ENCODE measurements at places on chromosomes 4 and X.
A peak's percentile ranks its signal among the peaks of the same experiment; 100 is the strongest.

GRCh38 chrX:17964871-17965270 is 103.8 kb upstream of the RAI2 start:
- no peak overlapping the region for H3K27ac ChIP-seq
- no peaks in the 10 kb centered on the region for H3K36me3 ChIP-seq
- no peak for DNase-seq
- H3K27me3 ChIP-seq: no peaks in the 10 kb centered on the region
- H3K4me1 ChIP-seq: no peaks in the 10 kb centered on the region

GRCh38 chr4:74293558-74293957 is 14.7 kb upstream of the EPGN start:
- H3K27ac ChIP-seq: no peak overlapping the region
- no peak for DNase-seq
- H3K4me1 ChIP-seq: no peaks in the 10 kb centered on the region
- H3K4me3 ChIP-seq: no peak overlapping the region

DNA sequence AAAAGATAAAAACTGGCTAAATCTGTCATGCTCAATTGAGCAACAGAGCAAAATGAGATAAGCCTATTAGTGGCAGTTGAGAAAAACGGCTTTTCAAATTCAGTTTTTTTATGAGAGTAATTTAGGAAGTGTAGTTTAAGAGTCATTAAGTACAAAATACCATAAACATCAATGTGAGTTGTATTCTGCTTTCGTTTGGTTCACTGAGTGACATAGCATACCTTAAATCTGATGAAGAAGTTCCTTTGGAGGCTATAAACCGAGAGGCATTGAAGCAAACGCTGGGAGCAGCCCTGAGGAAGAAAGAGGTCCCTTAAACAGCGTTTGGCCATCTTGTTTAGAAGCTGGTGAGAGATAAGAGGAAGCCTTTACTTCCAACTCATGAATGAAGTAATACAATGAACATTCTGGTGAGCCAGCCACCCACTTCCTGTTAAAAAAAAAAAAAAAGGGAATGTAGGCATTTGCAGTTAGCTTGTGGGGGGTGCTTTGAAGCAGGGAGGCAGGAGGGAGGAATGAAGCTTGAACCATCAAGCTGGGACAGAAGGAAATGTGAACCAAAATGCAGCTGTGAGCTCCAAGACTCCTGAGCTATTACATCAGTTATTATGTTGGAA is 132.3 kb downstream of the ZNF330 start:
- no peaks in the 10 kb centered on the region for H3K36me3 ChIP-seq
- peaks cover 7% of the 10 kb centered on the region for H3K4me1 ChIP-seq
- no peak overlapping the region for H3K27ac ChIP-seq
- no peaks in the 10 kb centered on the region for H3K27me3 ChIP-seq
- no peak overlapping the region for H3K4me3 ChIP-seq

- H3K36me3 ChIP-seq: peaks cover 8% of the 10 kb centered on the region
- H3K4me3 ChIP-seq: no peak overlapping the region
- no peak for DNase-seq
- H3K4me1 ChIP-seq: peaks cover 9% of the 10 kb centered on the region
- peaks cover 17% of the 10 kb centered on the region for H3K27me3 ChIP-seq
These were observed 455.5 kb downstream of the STIM2 start for GRCh38 chr4:27316176-27316575.

GRCh38 chr4:110510955-110511544 is 35.1 kb downstream of the ENPEP start:
- peaks cover under 1% of the 10 kb centered on the region for H3K27me3 ChIP-seq
- H3K4me3 ChIP-seq: no peak overlapping the region
- peaks cover 4% of the 10 kb centered on the region for H3K4me1 ChIP-seq

- H3K27me3 ChIP-seq: no peaks in the 10 kb centered on the region
- peak overlapping the region; percentile 86 for H3K4me3 ChIP-seq
- peak; percentile 22 for DNase-seq
- peak overlapping the region; percentile 94 for H3K27ac ChIP-seq
- H3K4me1 ChIP-seq: peaks cover 55% of the 10 kb centered on the region
- no peaks in the 10 kb centered on the region for H3K36me3 ChIP-seq
These were observed 111.3 kb upstream of the LNX1 start for GRCh38 chr4:53702334-53703266.

- H3K4me1 ChIP-seq: peaks cover 15% of the 10 kb centered on the region
- H3K4me3 ChIP-seq: no peak overlapping the region
- no peak for DNase-seq
- no peak overlapping the region for H3K27ac ChIP-seq
These were observed 66.3 kb downstream of the DCUN1D4 start for GRCh38 chr4:51909236-51909703.

DNA sequence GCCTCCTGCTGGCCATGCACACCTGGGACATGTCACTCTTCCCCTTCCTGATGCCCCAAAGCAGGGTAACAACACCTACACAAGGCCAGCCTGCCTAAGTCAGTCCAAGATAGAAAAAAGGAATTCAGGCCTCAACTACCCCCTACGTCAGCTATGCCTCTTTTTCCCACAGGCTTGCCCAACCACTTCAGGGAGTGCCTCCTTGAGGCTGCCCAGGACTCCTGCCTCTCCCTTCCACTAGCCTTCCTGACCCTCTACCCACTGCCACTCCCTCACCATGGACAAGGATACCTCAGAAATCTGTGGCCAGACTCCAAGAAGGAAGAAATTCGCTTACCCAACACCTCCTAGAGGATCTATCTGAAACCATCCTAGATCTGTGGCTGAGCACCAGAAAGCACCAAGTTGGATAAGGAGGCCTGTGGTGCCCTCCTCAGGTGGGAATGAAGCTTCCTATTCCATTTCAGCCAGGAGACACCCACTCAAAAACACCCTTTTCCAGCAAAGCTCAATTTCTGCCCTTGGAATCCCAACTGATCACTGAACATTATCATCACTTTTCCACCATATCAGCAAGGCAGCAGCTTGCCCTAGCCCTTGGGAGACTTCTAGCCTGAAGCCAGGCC is 1.8 kb downstream of the KDM5C start:
- no peaks in the 10 kb centered on the region for H3K27me3 ChIP-seq
- peak overlapping the region; percentile 99 for H3K27ac ChIP-seq
- DNase-seq: no peak

DNA sequence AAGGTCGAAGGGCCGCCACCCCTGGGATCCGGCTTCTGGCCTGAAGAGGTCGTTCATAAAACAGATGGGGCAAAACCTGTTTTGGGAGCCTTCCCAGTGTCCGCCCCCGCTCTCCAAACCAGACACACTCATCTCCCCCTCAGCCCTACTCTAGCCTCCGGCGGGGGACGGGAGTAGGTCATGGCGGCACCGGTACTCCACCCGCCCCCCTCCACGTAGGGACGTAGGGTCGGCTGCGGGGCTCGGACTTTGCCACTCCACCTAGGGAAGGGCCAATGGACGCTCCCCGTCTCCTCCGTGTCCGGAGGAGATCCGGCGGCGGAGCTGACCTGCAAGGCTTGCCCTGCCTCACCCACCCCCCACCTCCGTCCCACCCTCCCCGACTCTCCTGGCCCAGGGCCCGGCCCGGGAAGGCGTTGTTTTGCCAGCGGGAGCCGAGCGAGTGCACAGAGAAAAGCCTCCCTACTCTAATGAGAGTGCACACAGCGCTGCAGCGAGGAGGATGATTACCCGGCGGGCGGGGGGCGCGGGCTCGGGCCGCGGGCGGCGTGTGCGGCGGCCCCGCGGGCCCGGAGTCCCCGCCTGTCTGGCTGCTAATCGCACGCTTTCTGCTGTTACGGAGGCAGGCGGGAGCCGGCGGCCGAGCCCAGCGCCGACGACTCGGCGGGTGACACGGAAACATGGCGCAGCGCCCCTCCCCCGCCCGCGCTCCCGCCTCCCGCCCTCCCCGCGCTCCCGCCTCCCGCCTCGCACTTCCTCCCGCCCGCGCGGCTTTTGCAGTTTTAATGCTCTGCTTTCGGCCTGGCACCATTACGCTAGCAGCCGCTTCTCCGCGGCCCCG is 8.3 kb upstream of the BCOR start:
- DNase-seq: peak; percentile 54
- H3K4me1 ChIP-seq: peaks cover 8% of the 10 kb centered on the region
- H3K27me3 ChIP-seq: no peaks in the 10 kb centered on the region
- H3K36me3 ChIP-seq: no peaks in the 10 kb centered on the region
- peak overlapping the region; percentile 74 for H3K27ac ChIP-seq

DNA sequence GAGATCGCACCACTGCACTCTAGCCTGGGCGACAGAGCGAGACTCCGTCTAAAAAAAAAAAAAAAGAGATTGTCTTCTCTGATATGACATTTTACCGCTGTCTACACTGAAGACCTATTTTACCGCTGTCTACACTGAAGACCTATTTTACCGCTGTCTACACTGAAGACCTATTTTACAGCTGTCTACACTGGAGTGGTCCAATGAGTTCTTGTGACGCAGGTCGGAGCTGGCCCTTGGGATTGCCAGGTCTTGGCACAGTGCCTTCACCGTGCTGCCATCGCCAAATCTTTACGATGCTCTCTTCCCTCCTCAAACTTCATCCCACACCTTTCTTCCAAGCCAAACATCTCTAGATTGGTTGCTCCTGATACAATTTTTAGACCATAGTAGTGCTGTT is 183.1 kb upstream of the FAT1 start:
- H3K27me3 ChIP-seq: no peaks in the 10 kb centered on the region
- no peak overlapping the region for H3K27ac ChIP-seq
- no peak overlapping the region for H3K4me3 ChIP-seq
- no peaks in the 10 kb centered on the region for H3K4me1 ChIP-seq

GRCh38 chr4:164012396-164013027 is 518.0 kb downstream of the TMA16 start:
- H3K36me3 ChIP-seq: no peaks in the 10 kb centered on the region
- H3K4me3 ChIP-seq: no peak overlapping the region
- no peak overlapping the region for H3K27ac ChIP-seq

Measured in naive B cell (primary cell).